ENCODE measurements at places on chromosomes 5 and 9.

DNA sequence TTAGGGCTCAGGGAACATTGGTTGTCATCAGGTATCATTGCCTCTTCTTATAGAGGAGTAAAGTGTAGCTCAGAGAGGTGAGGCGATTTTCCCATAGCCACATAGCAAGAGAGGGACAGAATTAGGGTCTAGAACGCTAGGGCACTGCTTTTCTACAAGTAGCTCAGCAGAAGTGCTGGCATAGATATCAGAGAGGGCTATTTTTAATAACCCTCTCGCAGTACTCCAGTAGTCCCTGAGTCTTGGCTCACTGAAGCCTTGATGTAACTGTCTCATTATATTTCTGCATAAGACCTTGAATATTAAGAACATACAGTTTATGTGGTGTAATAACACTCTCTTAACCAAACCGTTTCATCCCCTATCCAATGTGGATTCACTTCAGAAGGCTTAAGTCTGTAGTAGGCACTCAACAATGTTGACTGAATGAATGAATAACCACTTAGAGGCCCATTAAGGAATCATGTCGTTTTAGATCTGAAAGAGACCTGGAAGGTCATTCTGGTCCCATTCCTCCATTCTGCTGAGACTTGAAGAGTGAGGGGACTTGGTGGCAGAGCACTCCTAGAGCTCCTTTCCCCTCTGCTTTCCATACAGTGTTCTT lies 4.7 kb upstream of the FRMPD1 start:
- no peak for DNase-seq

- DNase-seq, result no peak
Observed at GRCh38 chr5:74341221-74341620, 299.3 kb downstream of the ENC1 start.

DNA sequence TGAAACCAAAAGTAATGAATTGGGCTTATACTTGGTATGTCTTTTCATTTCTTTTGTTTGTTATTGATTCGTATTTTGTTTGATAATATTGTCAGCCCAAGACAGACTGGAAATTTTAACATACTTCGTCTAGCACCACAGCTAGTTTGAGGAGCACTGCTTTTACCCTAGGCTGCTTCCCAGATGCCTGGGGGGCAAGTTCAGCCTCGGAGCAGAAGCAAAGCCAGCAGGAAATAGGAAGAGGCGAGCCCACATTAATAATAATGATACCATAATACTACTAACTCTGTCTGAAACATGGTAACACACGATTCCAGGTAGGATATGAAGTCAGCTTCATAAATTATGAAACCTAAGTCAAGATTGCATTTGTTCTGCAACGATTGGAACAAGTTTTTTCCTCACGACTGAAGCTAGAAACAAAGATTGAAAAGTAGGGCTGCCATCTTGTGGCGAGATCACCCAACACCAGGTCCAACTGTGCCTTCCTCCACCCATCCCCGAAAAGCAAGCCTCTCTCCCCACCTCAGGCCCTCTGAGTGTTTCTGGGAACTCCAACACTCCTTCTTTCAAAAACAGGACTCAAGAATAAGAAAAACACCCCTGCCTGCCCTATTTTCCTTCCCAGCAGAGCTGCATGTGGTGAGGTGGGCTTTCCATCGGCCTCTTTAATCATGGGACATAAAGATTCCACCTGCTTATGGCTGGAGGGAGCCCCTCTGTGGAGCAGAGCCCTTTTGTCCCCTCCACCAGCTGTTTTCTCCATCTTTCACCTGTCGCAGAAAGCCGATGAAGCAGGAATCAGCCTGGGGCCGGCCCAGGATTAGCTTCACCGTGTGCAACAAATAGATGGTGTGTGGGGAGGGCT lies 236.4 kb downstream of the CAAP1 start:
- DNase-seq, result no peak

- DNase-seq, result no peak
Observed at GRCh38 chr5:43553381-43553780, 3.5 kb downstream of the PAIP1 start.

DNA sequence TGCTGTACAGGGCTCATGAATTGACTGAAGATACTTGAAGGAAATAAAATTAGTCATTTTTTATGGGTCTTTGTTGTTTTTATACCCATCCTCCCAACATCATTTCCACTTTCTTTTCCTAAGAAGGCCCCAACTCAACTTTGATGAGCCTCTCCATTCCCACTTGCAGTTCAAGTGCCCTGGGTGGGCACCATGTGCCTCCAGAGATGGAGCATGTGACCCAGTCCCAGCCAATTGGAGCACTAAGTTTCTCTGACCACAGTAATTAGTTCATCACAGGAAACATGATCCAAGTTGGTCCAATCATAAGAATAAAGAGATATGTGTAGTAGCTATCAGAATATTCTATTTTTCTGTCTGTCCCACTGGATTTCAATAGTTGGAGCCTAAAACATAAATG lies 46.9 kb downstream of the HTR4 start:
- no peak for DNase-seq

DNA sequence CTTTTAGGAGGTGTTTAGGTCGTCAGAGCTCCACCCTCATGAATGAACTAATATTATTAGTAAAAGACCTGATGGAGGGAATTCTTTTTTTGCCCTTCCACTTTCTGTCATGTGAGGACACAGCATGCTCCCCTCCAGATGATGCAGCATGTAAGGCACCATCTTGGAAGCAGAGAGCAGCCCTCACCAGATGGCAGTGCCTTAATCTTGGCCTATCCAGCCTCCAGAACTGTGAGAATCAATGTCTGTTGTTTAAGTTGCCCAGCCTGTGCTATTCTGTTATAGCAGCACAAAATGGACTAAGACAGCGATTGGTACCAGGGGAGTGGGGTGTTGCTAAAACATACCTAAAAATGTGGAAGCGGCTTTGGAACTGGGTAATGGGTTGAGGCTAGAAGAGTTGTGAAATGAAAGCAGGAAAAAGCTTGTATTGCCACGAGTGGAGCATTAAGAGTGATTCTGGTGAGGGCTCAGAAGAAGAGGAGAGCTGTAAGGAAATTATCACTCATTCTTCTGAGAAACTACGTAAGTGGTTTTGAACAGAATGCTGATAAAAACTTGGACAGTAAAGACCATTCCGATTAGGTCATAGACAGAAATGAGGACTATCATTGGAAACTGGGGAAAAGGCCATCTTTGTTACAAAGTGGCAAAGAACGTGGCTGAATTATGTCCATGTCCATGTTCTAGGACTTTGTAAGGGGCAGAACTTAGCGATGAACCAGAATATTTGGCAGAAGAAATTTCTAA lies 28.6 kb downstream of the PTPDC1 start:
- DNase-seq, result no peak

GRCh38 chr9:75169623-75170022 lies 81.3 kb downstream of the OSTF1 start:
- no peak for DNase-seq

- no peak for DNase-seq
Observed at GRCh38 chr9:123745451-123745850, 184.5 kb downstream of the DENND1A start.

DNA sequence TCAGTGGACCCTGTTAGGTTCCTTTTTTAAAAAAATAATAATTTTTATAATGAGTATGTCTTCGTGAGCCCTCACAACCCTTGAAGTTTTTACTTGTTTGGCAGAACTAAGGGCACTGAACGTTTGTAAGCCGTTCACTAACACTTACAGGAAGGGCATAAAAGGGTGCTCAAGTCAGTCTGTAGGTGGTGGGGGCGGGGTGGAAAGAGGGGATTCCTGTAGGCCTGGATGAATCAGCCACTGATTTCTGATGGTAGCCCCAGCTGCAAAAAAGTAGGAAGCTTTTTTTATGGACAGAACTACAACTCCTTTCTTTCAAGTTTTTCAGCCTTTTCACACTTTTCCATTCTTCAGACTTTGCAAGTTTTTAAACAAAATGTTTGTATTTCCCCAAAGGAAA lies 35.8 kb downstream of the PIK3R1 start:
- DNase-seq, result no peak

DNA sequence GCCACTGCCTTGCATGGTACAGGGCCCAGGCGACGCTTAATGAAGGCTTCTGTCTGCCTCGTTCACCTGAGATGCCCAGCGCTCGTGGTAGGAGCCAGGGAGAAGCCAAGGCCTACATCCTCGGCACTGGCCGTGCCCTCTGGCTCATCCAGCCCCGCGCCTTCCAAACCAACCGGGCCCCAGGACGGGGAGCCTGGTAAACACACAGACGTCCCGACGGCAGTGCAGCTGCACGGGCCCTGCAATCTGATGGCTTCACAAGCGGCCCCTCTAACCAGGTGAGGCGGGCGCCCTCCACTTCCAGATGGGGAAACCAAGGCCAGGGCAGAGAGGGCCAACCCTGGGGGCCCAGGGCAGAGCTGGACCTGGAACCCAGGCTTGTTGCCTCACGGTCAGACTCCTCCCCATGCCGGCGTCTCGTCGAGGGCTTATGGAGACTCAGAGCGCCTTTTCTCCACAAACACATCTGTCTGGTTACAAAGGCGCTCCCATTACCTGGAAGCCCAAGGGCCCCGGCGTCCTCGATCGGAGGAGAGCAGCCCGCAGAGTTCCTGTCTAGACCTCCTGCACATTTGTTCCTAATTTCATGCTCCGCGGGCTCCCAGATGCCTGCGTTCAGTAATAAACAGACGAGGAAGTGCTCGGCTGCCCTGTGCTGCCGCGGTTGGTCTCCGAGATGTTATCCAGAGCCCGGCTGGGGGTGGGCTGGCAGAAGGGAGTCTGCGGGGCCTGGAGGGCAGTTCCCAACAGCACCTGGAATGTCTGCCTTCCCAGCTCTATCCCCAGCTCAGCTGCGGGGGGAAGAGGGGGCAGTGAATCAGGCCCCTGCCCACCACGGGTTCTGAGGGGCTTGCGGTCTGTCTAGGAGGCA lies 23.5 kb downstream of the FAM163B start:
- DNase-seq, result no peak

DNA sequence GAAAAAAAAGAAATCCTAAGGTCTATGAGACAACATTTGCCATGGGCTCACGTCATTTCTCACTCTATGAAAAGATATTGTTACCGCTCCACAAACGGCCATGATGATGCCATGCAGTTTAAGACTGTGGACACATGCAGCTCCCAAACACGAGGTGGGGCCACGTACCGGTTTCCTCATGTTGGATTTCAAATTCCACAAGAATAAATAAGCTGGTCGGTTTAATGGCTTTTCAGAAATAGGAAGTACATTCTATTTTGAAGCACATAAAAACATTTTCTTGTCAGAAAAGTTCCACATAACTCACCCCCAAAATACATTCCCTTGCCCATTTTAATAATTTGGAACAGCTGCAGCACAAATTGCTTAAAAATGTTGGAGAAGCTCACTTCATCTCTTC lies 130.6 kb downstream of the MYO10 start:
- no peak for DNase-seq

- DNase-seq, result no peak
Observed at GRCh38 chr5:15521381-15522186, 21.6 kb downstream of the FBXL7 start.

DNA sequence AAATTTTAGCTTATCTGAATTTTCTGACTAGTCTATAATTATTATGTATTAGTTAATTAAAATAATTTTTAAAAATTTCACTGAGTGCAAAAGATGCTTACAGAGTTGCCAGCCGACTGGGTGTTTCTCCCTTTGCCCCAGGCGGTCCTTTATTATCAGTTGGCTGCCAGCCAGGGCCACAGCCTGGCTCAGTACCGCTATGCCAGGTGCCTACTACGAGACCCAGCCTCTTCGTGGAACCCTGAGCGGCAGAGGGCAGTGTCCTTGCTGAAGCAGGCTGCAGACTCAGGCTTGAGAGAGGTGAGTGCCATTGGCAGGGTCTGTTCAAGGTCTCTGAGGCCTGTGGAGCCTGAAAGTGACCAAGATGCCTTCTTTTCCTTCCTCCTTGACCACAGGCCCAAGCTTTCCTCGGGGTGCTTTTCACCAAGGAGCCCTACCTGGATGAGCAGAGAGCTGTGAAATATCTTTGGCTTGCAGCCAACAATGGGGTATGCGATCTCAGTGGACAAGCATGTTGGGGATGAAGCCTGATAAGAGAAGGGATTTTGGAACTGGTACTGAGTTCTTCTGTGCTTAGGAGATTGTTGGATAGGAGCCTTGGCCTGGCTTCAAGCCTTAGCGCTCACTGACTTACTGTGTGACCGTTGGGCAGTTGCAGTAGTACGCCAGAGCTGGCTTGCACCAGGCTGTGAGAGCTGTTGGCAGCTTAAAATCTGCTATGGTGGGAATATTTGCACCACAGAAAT lies 10.6 kb downstream of the DELE1 start:
- DNase-seq, result no peak

- DNase-seq, result no peak
Observed at GRCh38 chr5:167814828-167815227, 476.6 kb upstream of the WWC1 start.

GRCh38 chr9:93117924-93118862 lies 15.9 kb downstream of the NINJ1 start:
- DNase-seq, result no peak

GRCh38 chr5:65830856-65831255 lies 95.5 kb upstream of the ERBIN start:
- no peak for DNase-seq

GRCh38 chr9:36939655-36940499 lies 94.2 kb downstream of the PAX5 start:
- DNase-seq, result no peak

- no peak for DNase-seq
Observed at GRCh38 chr9:36423206-36423605, 23.1 kb upstream of the RNF38 start.

DNA sequence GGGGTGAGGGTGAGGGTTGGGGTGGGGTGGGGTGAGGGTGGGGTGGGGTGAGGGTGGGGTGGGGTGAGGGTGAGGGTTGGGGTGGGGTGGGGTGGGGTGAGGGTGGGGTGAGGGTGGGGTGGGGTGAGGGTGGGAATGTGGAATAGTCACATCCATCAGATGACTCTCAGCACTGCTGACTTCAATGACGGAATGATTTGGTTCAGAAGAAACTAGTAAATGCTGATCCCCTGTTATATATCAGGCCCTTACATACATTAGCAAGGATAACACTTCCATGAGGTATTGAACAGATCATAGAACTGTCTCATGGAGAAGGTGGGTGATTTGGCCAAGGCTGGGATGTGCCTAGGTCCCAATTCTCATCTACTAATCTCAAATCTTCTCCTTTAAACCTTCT lies 24.5 kb upstream of the C5orf47 start:
- DNase-seq, result no peak

- no peak for DNase-seq
Observed at GRCh38 chr5:68178579-68178978, 37.0 kb upstream of the PIK3R1 start.

- no peak for DNase-seq
Observed at GRCh38 chr5:159975462-159976019, 33.4 kb upstream of the TTC1 start.

Measured in T-helper 1 cell (primary cell).